ENCODE measurements at places on chromosomes 3 and 15. TPM values are rescaled to one million over a fixed set of nuclear protein-coding genes. Genes with fewer than 3 reads are reported as not detected.

GRCh38 chr3:127291611-127292010, 3.8 kb upstream of the PRR20G start:
- no peak for DNase-seq

GRCh38 chr15:89756897-89757296, 5.8 kb upstream of the MESP1 start:
- peak; percentile 51 for DNase-seq

DNA sequence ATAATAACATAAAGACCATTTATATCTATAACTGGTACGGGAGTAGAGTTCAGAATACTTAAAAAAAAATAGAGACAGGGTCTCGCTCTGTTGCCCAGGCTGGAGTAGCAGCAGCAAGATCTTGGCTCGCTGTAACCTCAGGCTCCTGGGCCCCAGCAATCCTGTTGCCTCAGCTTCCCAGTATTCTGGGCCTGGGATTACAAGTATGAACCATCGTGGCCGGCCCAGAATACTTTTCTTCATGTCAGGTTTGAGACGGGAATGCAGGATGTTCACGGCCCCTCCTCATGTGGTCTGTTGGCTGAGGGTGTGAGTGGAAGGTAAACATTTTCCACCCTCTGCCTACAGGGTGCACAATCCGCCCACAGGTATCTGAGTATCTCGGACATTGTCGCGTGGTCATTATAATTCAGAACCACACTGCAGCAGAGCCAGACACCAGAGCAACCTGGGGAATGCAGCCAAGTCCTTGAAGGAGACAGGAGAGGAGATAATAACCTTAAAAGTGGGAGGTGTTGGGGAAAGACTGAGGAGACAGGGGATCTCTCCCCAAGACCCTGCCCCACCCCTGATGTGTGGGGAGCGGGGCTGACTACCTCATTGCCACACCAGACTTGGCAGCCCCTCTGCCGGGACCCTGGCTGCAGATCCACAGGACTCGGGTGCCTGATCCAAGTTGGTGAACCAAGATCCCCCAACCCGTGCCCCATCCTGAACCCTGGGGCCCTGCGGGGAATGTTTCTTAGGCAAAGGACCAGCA, 106.8 kb downstream of the ADCY5 start:
- no peak for DNase-seq

- DNase-seq, result no peak
Observed at GRCh38 chr15:81908111-81908510, 137.7 kb downstream of the MEX3B start.

- no peak for DNase-seq
Observed at GRCh38 chr3:120420928-120421551, 29.8 kb downstream of the FSTL1 start.

The GALNT15 gene
- not detected for polyA plus RNA-seq

The HRH1 gene
- 3.7 TPM for polyA plus RNA-seq

Data from A549 (cell line).